Fibroblast of the conjunctiva (primary cell): ENCODE measurements at places on chromosomes 3 and 15.

DNA sequence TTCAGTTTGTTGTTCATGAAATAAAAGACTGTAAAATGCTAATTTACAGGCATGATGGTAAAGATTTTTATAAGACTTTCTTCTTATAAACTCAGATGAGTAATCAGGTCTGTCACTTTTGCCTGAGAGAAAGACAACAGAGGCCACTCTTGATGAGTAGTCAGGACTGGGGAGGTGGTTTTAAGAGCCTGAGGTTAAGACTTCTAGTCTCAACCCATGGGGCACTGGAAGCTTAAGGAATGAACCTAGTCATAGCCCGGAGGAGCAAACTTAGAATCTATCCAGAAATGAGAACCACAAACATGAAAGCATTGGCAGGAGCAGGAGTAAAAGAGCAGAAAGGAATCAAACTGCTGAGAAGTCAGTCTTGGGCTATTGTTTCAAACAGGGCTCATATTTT lies 846.3 kb upstream of the ARPP21 start:
- no peak for DNase-seq

DNA sequence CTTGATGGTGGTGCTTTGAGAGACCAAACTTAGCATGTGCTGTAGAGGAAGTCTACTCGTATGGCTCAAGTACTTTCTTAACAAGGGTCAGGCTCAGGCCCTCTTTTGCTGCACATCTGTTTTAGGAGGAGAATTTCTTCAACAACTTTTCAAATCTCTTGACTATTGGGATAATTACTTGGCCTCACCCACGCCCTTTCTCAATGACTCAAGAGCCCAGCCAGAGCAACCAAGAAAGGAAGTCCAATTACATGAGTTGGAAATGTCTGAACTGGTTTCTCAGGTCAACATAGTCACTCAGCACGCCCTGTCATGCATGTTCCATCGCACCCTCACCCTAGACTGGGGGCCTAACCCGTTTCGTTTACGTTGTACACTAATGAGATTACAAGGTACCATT lies 44.8 kb upstream of the UMPS start:
- no peak for DNase-seq

DNA sequence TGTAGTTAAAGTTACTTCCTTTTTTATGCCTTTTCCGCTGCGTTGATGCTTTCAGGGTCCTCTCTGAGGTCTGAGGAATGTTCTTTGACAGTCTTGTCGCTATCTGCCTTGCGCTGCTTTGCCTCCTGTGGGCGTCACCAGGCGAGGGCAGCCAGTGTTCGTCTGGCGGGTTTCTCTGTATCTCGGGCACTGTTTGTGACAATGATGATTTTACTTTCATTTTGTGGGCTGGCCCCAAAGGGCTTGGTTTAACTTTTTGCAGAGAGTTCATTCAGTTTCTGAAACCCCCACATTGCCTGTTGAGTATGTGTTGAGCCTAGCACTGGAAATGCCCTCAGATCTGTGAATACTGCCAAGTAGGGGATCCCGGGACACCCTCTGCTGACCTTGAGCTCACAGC lies 24.6 kb upstream of the SACM1L start:
- DNase-seq = no peak

GRCh38 chr3:46844397-46844796 lies 18.8 kb downstream of the MYL3 start:
- DNase-seq = no peak

- no peak for DNase-seq
Observed at GRCh38 chr15:31155151-31155550, 53.6 kb upstream of the TRPM1 start.

- DNase-seq = peak; percentile 87
Observed at GRCh38 chr3:20054549-20054987, 14.3 kb downstream of the KAT2B start.

DNA sequence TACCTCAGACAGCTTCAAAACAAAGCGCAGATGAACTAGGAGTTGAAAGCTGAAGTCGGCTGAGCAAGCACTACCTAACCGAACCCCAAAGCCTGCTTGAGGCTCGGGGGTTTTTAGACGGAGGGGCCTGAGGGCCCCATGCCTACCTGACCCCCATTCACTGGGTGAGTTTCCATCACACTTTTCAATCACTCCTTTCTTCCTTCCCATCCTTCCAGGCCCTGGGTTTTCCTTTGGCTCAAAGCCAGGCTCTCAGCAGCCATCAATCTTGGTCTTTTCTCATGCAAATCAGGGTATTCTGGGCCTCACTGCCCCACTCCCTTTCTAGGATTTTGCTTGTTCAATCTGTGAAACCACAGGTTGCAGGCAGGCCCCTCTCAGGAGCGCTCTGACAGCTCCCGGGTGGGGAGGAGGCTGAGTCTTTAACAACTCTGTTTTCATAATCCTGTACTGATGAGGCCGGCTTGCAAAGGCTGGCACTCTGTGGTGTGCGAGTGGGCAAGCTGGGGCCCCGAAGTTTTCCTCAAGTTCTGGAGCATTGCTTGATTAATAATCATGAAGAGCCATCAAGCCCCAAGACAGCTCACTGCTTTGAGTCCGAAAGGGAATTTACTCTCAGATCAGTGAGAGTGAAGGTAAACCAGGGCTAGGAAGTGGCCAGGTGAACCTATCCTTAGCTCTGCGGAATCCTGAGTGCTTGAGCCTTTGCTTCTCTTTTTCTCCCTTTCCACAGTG lies 97.6 kb downstream of the FRMD4B start:
- no peak for DNase-seq

GRCh38 chr15:77759896-77760592 lies 127.3 kb upstream of the LINGO1 start:
- DNase-seq = no peak

DNA sequence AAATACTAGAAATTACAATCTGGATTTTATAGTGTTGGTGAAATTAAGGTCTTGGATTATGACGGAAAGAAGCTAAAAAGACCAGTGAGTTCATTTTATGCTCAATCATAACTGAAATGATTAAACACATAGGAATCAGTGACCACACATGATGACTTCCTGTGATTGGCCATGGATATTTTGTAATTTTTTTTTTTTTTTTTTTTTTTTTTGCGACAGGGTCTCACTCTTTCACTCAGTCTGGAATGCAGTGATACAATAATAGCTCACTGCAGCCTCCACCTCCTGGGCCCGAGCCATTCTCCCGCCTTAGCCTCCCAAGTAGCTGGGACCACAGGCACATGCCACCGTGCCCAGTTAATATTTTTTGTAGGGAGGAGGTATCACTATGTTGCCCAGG lies 47.4 kb downstream of the PAQR5 start:
- DNase-seq = no peak

DNA sequence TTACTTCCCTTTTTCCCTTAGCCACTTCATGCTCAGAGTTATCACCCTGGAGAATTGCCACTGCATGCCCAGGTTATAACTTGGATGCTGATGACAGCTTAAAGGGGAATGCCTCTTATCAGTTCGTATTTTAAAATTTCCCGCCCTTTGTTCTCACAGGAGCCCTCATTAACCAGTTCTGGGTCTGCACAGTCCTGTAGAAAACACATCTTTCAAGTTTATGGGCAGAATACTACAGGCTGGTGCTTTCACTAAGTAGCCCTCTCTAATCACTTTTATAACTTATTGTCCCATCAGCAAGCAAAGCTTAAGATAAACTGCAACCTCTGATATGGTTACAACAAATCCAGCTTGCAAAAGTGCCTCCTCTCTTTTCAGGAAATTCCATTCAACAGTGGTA lies 587.3 kb upstream of the UBE2E2 start:
- DNase-seq = no peak

DNA sequence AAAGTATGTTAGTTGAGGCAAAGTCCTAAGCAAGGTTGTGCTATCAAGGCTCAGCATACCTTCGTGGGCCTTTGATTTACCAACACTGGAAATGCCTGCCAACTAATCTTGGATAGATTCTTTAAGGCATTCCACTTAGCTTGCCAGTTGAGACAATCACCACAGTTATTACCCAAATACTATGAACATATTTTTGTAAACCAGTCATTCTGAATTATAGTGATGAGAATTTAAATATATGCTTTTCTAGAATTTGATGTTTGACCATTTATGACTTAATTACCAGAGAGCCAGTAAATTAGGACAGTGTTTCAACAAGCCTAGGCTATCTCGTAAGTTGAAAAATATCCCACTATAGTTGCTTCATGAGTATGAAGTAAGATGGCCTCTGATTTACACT lies 15.5 kb downstream of the TRIM59 start:
- no peak for DNase-seq

DNA sequence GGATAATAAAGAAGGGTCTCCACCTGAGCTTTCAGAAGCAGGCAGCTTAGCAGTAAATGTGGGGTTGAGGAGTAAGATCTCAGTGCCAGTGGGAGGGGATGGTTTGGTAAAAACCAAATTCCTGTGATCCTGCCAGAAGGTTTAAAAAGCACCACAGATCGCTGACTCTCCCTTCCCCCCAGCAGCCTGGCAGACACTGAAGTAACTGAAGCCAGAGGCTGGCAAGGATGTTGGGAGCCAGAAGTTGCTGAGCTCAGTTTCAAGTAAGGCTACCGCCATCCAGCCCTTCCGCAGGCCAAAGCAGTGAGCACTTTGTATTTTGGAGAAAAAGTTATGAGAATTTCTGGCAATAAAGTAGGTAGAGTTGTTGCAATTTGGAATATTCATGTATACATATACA lies 246.4 kb downstream of the ZNF621 start:
- no peak for DNase-seq

DNA sequence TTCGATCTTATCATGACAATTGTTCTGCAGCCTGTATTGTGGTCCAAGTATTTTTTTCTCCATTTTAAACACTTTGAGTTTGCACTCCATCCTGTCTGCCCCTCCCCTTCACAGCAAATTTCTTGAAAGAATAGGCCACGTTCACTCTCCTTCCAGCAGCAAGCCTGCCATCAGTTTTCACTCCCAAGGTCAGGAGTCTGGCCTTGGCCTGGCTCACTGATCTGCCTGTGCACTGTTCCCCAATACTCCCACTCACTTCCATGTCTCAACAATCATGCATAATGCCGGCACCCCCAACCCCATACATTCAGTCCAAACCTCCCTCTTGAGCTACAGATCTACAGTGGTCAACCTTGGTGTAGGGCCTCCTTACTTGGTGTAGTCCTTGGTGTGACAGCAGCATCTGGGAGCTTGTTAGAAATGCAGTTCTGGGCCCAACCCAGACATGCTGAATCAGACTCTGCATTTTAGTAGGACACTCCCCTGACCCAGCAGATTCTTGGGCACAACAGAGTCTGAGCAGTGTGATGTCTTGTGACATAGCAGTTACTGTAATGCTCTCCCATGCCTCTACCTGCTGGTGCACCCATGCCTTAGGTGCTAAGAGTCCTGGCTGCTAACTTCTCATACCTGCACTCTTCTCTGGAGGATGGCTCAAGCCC lies 58.3 kb upstream of the XCR1 start:
- DNase-seq = no peak

GRCh38 chr3:43155464-43156121 lies 49.7 kb upstream of the POMGNT2 start:
- DNase-seq = peak; percentile 63

DNA sequence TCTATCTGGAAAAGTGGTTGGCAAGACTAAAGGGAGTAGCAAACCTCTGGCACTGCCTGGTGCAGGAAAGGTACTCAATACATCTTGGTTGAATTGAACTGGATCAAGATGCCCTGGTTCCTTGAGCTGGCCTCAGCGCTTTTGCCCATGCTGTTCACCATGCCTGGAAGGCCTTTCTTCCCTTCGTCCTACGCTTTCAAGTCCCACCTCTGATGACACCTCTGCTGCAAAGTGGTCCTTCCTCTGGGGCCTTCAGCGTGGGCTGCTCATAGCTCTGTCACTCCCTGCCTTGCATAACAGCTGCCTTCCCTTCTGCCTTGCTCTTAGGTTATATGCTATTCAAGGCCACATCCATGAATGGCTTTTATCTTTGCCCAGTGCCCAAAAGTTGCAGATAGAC lies 23.0 kb downstream of the ITGA11 start:
- DNase-seq = no peak

DNA sequence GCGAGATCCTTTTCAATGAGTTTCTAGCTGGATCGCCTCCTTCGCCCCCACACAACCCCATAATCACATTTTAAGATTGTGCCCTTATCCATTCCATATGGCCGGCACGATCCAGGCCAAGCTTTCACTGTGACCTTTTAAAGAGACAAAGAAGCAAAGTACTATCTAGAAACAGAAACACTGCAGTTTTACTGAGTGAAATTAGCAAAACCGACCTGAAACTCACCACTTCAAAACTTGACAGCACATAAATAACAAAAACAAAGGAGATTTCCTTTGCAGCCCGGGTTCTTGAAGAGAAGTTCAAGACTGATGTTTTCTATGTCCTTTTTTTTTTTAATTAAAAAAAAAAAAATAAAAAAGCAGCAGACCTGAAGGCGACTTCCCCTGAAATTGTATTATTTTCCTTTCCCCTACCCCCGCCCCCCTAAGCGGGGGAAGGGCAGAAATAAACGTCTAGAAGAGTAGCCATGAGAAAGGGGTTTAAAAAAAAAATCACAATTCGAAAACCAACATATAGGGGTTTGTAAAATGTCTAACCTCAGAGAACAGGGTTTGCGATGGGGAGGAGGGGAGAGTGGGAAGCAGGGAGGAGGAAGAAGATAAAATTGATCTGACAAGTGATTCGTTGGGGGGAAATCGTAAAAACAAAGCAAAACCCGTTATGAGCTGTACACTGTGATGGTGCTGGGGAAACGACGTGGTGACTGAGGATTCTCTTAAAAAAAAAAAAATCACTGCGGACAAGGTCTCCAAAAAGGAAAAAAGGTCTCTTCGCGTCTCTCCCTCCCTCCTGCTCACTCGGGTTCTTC lies 1.5 kb downstream of the SATB1 start:
- peak; percentile 16 for DNase-seq

DNA sequence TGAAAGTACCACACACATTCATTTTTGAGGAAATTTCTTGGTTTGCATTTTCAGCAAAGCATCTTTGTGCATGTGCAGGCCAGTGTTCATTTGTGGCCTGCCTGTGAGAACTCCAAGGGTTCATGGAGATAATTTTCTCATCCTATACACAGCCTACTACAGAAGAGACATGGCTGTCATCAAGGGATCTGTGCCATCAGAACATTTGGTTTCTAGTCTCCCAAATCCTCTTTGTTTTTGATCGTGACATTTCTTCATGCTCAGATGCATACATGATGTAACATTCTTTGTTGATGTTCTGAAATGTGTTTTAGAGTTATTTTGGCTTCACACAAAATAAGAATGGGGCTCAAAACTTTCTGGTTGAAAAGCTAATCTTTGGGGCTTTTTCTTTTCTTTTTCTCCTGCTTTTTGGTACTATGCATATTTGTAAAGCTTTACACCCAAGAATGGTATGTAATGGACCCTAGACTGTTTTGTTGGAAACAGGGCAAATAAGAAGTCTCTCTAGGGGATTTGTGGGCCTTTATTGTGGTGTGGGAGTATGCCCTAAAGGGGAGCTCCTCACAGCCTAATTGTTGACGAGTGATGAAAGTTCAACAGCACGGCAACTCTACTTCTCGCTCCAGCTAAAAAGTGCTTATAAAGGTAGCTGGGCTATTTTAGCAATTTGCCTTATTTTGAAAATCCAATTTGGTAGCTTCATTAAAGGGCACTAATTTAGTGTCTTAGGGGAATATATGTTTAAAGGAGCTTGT lies 3.2 kb upstream of the ARPP21 start:
- DNase-seq = no peak

GRCh38 chr3:77042343-77042742 lies 2.4 kb downstream of the ROBO2 start:
- DNase-seq = no peak

GRCh38 chr3:158127250-158128219 lies 17.6 kb downstream of the RSRC1 start:
- DNase-seq = no peak

- no peak for DNase-seq
Observed at GRCh38 chr15:82532383-82532990, 7.8 kb downstream of the RPS17 start.
